ENCODE measurements at places on chromosomes 16 and 17. TPM values are rescaled to one million over a fixed set of nuclear protein-coding genes. Genes with fewer than 3 reads are reported as not detected.

GRCh38 chr17:67649891-67650290 lies 67.8 kb upstream of the NOL11 start:
- no peak for DNase-seq
- no peaks in the 10 kb centered on the region for H3K36me3 ChIP-seq
- no peaks in the 10 kb centered on the region for H3K4me1 ChIP-seq
- H3K4me3 ChIP-seq, result no peak overlapping the region

- no peak for DNase-seq
- H3K27ac ChIP-seq, result no peak overlapping the region
Measured at GRCh38 chr17:81582341-81582740, 30.2 kb upstream of the FAAP100 start.

The MLKL gene
- total RNA-seq, result not detected

DNA sequence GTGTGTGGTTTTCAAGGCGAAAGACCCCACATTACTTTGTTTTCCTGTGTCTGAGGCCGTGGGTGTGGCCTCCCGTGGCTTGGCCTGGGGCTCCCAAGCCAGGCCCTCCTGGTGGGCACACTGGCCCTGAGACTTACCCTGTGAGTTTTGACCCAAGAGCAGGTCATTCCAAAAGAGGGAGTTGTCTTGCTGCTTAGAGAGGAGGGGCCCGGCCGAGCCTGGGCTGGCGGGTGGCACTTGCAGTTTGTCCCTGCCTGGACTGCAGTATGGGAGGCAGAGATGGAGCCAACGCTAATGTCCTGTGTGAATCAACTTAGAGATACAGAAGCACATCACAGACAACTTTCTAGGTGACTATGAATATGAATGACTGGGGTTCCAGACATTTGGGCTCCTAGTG lies 22.7 kb downstream of the PLEKHG4 start:
- DNase-seq, result no peak
- no peaks in the 10 kb centered on the region for H3K27me3 ChIP-seq
- H3K27ac ChIP-seq, result no peak overlapping the region
- H3K4me3 ChIP-seq, result no peak overlapping the region

The AURKB gene
- 108 TPM for total RNA-seq

DNA sequence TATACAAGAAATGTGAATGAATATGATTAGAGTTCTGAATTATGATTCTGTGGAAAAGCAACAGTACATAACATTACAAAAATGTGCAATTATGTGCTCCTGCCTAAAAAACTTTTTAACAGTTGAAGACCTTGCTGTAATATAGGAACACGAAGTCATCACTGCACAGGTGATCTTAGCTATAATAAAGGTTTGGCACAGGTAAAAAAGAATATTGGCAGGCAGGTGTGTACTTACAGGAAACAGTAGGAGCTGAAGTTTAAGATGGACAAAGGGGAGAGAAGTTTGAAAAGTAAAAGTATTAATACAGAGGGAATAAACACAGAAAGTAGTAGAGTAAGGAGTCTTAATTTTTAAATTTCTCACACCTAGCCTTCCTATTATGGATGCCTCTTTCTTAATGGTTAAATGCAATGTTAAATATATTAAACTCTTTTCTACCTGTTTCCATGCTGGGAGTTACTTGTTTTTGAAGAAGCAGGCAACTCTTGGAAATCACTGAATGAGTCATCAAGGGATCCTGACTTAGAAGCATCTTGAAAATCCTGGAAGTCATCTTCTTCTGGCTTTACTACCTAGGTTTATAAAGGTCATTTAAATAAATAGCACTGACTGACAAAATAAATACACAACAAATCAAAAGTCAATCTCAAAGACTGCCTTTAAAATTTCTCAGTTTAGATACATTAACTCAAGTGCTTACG lies 40.7 kb downstream of the SYNRG start:
- H3K27ac ChIP-seq, result no peak overlapping the region
- no peaks in the 10 kb centered on the region for H3K27me3 ChIP-seq
- no peaks in the 10 kb centered on the region for H3K4me1 ChIP-seq
- H3K4me3 ChIP-seq, result no peak overlapping the region
- peaks cover 35% of the 10 kb centered on the region for H3K36me3 ChIP-seq

- no peak overlapping the region for H3K4me3 ChIP-seq
- no peaks in the 10 kb centered on the region for H3K36me3 ChIP-seq
- no peak overlapping the region for H3K27ac ChIP-seq
- H3K27me3 ChIP-seq, result no peaks in the 10 kb centered on the region
- DNase-seq, result no peak
Measured at GRCh38 chr17:11514981-11515680, 83.1 kb upstream of the DNAH9 start.

DNA sequence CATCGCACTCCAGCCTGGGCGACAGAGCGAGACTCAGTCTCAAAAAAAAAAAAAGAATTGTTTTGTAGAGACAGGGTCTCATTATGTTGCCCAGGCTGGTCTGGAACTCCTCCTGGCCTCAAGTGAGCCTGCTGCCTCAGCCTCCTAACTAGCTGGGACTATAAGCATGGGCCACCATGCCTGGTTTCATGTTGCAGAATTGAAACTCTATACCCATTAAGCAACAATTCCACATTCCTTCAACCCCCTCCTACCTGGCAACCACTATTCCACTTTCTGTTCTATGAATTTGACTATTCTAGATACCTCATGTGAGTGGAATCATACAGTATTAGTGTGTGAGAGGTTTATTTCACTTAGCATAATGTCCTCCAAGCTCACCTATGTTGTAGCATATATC lies 24.5 kb downstream of the RNF135 start:
- H3K4me3 ChIP-seq, result no peak overlapping the region
- H3K4me1 ChIP-seq, result no peaks in the 10 kb centered on the region
- H3K27me3 ChIP-seq, result no peaks in the 10 kb centered on the region
- no peaks in the 10 kb centered on the region for H3K36me3 ChIP-seq
- H3K27ac ChIP-seq, result no peak overlapping the region

DNA sequence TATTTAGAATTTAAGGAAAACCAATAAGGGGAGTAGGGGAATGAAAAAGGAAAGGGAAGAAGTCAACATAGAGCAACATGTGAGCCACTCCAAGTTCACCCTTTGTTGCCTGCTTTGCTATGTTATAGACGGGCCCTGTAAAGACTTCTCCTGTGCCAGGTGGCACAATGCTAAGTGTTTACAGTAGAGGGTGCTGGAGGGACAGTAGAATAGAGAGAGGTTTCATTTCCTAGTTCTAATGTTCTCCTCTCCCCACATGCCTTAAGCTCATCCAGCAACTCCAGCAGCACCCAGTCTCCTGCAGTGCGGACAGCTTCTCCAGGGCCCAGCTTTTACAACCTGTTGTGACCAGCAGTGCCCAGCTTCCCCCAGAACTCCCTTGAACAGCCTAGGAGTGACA lies 468.0 kb downstream of the HS3ST3B1 start:
- H3K36me3 ChIP-seq, result no peaks in the 10 kb centered on the region
- H3K4me1 ChIP-seq, result peaks cover 18% of the 10 kb centered on the region
- no peaks in the 10 kb centered on the region for H3K27me3 ChIP-seq
- no peak overlapping the region for H3K4me3 ChIP-seq
- no peak for DNase-seq

All from SJCRH30 (cell line).